Spleen (tissue), 13 donors: ENCODE measurements at places on chromosomes 12 and 14. TPM values are rescaled to one million over a fixed set of nuclear protein-coding genes. Genes with fewer than 3 reads are reported as not detected.
A peak's percentile ranks its signal among the peaks of the same experiment; 100 is the strongest.

The KRT8 gene
- 14.2 TPM for total RNA-seq

DNA sequence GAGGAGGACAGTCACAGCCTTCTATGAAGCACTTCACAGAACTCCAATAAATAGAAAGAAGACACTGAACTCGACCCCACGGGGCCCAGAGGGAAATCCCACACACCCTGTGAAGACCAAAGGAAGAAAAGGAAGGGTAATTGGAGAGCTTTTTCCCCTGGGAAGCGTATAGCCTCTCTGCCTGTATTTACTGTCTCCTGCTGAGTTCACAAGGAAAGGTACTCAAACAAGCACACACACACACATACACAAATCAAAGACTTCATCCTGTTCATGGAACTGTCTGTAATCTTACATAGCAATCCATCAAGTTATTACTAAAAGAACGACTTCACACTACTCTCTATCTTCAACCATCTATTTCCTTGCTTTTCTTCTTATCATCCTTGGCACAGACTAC, 15.3 kb downstream of the FOXN3 start:
- H3K36me3 ChIP-seq: peaks cover 37% of the 10 kb centered on the region
- no peaks in the 10 kb centered on the region for H3K27me3 ChIP-seq
- DNase-seq: no peak
- peaks cover 39% of the 10 kb centered on the region for H3K4me1 ChIP-seq
- no peak overlapping the region for H3K4me3 ChIP-seq
- H3K27ac ChIP-seq: no peak overlapping the region

DNA sequence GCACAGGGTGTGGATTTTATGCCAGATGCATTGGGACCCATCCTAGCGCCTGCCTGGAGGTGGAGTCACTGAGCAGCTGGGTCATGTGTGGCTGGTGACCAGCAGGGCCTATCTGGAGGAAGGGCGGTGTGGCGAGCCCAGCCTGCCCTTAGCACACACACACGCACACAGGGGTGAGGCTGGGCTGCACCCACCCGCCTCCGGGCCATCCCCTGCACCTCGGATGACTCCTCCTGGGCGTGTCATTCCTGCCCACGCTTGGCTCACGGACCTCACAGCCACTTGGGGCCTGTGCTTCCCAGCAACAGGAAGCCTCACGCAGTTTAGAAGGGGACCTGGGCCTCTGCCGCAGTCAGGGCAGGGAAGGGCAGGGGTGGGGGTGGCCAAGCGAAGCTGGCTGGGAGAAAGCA, 36.2 kb upstream of the FZD10 start:
- peak; percentile 29 for DNase-seq
- H3K4me1 ChIP-seq: no peaks in the 10 kb centered on the region
- no peaks in the 10 kb centered on the region for H3K36me3 ChIP-seq
- H3K27ac ChIP-seq: no peak overlapping the region

DNA sequence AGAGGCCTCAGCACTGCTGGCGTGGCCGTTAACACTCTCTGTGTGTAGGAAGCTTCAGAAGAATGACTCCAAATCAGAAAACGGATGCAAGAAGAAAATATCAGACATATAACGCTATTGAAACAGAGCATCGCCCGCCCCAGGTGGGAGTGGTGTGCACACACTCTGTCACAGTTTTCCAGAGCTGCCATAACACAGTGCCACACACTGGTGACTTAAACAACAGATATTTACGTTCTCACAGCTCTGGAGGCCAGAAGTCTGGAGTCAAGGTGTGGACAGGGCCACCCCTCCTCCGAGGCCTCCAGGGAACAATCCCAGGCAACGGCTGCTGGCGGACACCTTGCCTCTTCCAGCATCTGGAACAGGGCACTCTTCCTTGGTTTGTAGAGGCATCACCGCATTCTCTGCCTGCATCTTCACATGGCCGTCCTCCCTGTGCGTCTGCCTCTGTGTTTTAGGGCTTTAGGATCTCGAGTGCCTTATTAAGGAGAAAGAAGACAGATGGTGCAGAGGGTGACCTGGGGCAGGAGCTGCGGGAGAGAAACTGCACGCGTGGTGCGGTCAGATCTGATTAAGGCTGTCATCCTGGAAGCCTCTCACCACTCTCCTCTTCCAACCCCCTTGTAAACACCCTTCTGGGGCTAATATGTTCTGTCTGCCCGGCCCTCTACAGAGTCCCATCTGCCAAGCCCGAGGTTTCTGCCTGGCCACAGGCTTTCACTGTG, 141.0 kb downstream of the SLC15A4 start:
- H3K4me1 ChIP-seq: no peaks in the 10 kb centered on the region
- no peak overlapping the region for H3K27ac ChIP-seq
- no peak overlapping the region for H3K4me3 ChIP-seq
- H3K27me3 ChIP-seq: no peaks in the 10 kb centered on the region
- no peak for DNase-seq
- no peaks in the 10 kb centered on the region for H3K36me3 ChIP-seq

DNA sequence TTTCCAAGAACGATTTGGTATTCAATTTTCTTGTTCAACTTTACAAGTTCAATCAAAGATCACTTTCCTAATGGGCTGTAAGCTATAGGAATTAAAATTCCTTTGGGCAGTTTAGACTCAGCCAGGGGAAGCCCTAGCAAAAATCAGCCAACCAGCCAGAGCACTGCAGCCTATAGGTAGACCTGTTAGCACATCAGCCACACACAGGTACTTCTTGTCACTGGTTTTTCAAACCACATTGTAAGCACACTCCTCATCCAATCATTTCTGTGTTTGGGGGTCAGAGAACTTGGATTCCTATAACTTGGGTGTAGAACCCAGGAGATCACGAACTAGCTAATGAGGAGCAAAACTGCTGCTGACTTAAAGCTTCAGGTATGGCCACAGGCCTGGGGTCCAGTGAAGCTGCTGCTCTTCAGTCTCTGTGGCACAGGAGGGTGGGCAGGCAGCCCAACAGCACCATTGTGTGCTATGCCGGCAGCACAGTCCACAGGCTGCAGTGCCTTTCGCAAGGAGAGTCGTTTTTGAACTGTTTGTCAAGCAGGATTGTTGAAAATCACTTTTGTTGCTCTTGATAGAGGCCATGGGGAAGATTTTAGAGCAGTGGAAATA, 87.3 kb upstream of the RFX4 start:
- H3K36me3 ChIP-seq: peaks cover 50% of the 10 kb centered on the region
- H3K27me3 ChIP-seq: no peaks in the 10 kb centered on the region
- no peak for DNase-seq
- H3K4me1 ChIP-seq: no peaks in the 10 kb centered on the region

- no peak overlapping the region for H3K27ac ChIP-seq
- no peaks in the 10 kb centered on the region for H3K27me3 ChIP-seq
- no peak for DNase-seq
- no peaks in the 10 kb centered on the region for H3K4me1 ChIP-seq
- no peaks in the 10 kb centered on the region for H3K36me3 ChIP-seq
These were observed 410.0 kb upstream of the CCDC196 start for GRCh38 chr14:66076176-66076575.

GRCh38 chr12:31471051-31471450, 119.9 kb downstream of the DENND5B start:
- DNase-seq: no peak
- no peaks in the 10 kb centered on the region for H3K27me3 ChIP-seq
- H3K4me1 ChIP-seq: peaks cover 5% of the 10 kb centered on the region
- H3K36me3 ChIP-seq: no peaks in the 10 kb centered on the region
- no peak overlapping the region for H3K27ac ChIP-seq

DNA sequence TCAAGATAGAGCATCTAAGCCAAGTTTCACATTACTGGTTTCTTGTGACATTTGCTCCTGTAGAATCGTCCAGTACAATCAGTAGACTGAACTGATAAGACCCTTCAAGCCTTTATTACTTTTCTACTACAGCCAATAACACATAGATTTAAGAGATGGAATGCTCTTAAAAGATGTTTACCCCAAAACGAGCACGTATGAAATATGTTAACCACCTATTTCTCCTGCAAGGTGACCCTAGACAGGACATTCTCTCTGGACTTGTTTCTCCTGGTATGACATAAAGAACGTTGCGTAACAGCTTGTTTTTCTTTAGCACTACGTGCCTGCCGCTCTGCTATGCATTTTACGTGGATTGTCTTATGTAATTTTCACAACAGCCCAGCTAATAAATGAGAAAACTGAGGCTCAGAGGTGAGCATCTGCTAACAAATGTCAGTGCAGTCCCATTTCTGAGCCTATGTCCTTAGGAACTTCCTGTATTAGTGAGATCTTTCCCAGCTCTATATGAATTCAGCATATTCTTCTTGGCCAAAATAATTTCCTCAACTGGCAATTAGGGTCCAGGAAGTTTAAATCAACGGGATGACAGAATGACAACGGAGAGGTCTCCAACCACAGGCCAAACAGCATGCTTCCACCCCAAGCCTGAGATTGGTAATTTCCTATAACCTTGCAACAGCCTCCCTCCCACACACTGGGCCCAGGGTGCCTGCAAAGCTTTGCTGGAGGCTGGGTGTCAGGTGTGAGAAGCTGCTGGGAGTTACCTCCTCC, 3.7 kb downstream of the NFKBIA start:
- peaks cover 3% of the 10 kb centered on the region for H3K36me3 ChIP-seq
- H3K4me3 ChIP-seq: peak overlapping the region; percentile 86
- peak; percentile 84 for DNase-seq
- H3K27me3 ChIP-seq: no peaks in the 10 kb centered on the region
- peak overlapping the region; percentile 98 for H3K27ac ChIP-seq

The CD163 gene
- 1,037 TPM for total RNA-seq

DNA sequence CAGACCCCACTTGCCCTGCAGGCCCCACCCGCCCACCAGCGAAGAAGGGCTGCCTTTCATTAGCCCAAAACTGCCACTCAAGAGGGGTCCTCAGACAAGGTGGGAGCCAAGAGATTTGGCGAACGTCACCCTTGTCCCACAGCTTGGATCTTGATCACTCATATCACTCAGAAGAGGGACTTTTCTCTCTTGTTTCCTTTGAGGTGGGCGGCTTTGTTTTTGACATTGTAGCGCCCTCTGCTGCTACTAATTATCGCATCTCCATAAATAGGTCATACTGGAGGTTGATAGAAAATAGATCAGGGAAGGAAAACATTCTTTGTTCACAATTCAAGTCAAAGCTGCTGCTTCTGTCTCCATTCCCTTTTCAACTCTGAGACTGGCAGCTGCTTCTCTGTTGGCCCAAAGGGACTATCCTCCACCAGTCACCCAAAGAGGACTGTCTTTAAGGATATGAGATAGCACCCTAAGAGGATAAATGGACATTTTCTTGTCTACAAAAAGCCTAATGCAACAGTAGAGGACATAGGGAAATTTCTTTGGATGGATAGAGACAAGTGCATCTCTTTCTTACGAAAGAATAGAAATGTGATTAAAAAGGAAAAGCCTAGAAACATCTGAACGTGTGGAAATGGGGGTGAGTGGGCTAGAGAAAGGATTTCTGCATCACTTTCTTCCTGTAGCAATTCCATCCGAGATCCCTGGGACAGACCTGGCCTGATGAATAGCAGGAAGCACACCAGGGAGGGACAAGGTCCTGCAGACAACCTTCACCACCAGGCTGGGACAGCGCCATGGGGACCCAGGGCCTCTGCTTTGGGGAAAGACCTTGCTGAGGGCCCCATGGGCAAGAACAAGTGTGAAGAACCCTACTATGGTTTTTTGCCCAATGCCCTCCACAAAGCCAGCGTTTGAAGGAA, 115.8 kb downstream of the DAD1 start:
- peaks cover 57% of the 10 kb centered on the region for H3K4me1 ChIP-seq
- DNase-seq: no peak
- H3K4me3 ChIP-seq: no peak overlapping the region
- H3K27ac ChIP-seq: no peak overlapping the region
- no peaks in the 10 kb centered on the region for H3K27me3 ChIP-seq
